Upper lobe of right lung (tissue), 1 donor: ENCODE measurements at places on chromosomes 2 and 18. TPM values are rescaled to one million over a fixed set of nuclear protein-coding genes. Genes with fewer than 3 reads are reported as not detected.

DNA sequence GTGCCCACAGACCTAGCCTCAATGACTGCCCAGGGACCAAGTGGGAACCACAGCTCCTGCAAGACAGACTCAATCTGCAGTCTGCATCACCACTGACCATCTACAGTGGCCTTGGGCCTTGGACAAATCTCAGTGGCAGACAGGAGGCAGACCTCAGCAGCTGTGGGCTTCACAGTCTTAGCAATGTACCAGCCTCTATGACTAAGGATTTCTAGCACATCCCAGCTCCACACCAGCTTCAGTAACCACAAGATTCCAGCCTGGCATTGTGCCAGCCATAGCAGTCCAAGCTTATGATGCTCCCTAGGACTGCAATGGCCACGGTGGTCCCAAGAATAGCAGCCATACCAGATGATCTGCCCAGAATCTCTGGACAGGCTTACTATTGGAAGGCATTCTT is 19.6 kb upstream of the WDR75 start:
- H3K36me3 ChIP-seq, result no peaks in the 10 kb centered on the region
- H3K4me1 ChIP-seq, result no peaks in the 10 kb centered on the region
- H3K27me3 ChIP-seq, result no peaks in the 10 kb centered on the region
- DNase-seq, result no peak

GRCh38 chr2:168961450-168962229 is 60.5 kb downstream of the G6PC2 start:
- H3K27ac ChIP-seq, result no peak overlapping the region
- no peaks in the 10 kb centered on the region for H3K36me3 ChIP-seq
- H3K4me1 ChIP-seq, result no peaks in the 10 kb centered on the region
- H3K4me3 ChIP-seq, result no peak overlapping the region
- DNase-seq, result no peak

GRCh38 chr2:173716458-173717052 is 248.6 kb downstream of the SP3 start:
- no peak overlapping the region for H3K27ac ChIP-seq
- no peaks in the 10 kb centered on the region for H3K36me3 ChIP-seq
- no peak for DNase-seq
- no peaks in the 10 kb centered on the region for H3K27me3 ChIP-seq
- H3K4me3 ChIP-seq, result no peak overlapping the region

DNA sequence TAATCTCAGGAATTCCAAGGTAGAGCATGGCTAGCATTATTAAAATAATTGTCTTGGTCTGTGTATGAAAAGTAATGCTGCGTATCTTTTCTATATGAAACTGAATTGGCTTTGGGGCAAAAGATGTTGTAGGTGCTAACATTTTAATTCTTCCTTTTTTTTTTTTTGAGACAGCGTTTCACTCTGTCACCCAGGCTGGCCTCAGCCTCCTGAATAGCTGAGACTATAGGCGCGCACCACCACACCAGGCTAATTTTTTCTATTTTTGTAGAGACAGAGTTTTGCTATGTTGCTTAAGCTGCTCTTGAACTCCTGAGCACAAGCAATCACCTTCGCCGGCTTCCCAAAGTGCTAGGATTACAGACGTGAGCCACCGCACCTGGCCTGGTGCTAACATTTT is 172.6 kb upstream of the STON1 start:
- H3K4me3 ChIP-seq, result no peak overlapping the region
- no peak overlapping the region for H3K27ac ChIP-seq
- peaks cover 28% of the 10 kb centered on the region for H3K4me1 ChIP-seq

DNA sequence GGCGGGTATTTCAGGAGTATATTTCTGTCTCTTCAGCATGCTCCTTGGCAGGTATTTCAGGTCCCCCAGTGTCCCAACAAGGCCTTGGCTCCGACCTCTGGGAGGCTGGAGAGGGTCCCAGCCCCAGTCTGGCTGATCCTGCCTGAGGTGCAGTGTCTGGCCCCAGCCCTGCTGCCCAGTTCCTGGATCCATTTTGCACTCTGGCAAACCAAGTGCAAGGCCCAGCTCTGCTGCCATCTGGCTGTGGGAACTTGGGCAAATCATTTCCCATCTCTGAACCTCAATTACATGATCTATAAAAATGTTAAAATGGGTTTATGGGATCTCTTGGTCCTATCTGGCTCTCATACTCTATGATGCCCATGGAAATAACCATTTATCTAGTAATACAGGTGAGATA is 63.6 kb downstream of the ZBTB7C start:
- H3K36me3 ChIP-seq, result no peaks in the 10 kb centered on the region
- peaks cover 6% of the 10 kb centered on the region for H3K4me1 ChIP-seq
- DNase-seq, result no peak
- no peak overlapping the region for H3K4me3 ChIP-seq

DNA sequence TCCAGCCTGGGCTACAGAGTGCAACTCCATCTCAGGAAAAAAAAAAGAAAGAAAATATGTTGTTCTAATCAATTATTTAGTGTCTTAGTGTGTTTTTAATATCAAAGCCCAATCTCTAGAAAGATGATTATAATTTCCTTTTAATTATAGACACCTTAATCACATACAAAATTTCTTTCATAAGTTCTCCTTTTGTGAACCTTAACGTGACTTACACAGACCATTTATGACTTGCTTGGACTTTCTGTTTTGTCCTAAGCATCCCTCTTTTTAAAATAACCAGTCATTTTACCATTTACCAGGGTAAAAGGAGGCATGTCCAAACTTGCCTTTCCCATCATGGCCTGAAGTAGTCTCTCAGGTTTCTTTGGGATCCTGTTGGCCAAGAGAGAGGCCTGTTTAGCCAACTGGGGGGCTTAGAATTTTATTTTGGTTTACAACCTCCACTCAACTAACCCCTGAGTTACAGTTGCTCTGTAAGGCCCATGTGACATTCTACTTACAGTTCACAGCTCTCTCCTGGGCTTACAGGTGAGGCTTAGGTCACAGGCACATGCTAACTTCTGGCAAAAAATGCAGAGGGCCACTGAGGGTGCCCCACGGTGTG is 23.9 kb upstream of the GPR155 start:
- H3K27ac ChIP-seq, result no peak overlapping the region
- no peaks in the 10 kb centered on the region for H3K4me1 ChIP-seq
- no peaks in the 10 kb centered on the region for H3K27me3 ChIP-seq
- H3K4me3 ChIP-seq, result no peak overlapping the region
- H3K36me3 ChIP-seq, result no peaks in the 10 kb centered on the region

DNA sequence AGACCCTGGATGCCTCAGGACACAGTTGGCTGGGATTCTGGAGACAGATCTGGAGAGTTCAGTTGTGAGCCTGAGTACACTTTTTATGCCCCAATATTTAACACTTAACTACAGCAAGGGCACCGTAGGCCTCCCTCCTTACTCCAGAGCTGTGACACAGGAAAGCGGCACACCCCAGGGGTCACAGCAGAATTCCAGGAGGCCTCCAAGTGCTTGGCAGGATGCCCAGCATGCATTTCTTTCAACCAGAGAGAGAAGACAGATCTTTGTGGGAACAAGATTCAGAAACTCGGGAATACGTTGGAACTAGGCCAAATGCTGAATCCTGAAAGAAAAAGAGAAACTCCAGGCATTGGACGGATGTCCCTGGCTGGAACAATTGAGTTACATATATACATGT is 199.2 kb upstream of the NT5C1B start:
- no peaks in the 10 kb centered on the region for H3K4me1 ChIP-seq
- H3K4me3 ChIP-seq, result no peak overlapping the region
- H3K36me3 ChIP-seq, result no peaks in the 10 kb centered on the region
- no peaks in the 10 kb centered on the region for H3K27me3 ChIP-seq
- no peak overlapping the region for H3K27ac ChIP-seq

DNA sequence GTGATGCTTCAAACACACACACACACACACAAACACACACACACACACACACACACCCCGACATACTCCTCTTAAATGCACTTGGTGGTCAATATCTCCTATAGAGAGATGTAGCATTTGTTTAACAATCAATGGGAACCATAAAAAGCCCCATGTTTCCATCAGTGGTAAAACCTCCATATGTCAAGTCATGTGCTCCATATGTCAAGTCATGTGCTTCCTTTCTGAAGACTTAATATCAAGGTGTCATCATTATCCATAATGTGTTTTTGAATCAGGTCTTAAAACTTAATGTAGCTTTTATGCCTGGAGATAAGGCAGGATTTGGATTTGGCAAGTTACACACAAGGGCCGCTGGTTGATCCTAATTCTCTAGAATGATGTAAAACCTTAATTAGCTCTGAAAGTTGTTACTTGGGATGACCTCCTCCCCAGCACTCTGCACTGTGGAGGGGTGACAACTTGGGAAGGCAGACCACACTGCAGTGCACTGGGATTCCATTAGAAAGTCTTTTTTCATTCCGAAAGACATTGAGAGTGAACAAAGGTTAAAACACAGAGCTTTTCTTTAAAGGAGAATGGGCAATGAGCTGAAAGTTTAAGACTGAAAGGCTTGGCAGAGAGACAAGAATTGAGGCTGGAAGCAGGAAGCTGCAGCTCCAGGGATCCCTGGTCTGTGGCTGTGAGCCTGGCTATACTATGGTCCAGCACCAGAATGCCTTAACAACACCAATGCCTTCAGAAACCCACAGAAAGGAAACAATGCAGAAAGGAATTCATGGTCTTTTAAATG is 26.4 kb downstream of the ALK start:
- no peaks in the 10 kb centered on the region for H3K4me1 ChIP-seq
- no peak overlapping the region for H3K27ac ChIP-seq
- no peaks in the 10 kb centered on the region for H3K36me3 ChIP-seq
- DNase-seq, result no peak

GRCh38 chr2:73069041-73069854 is 2.3 kb downstream of the SFXN5 start:
- H3K27me3 ChIP-seq, result no peaks in the 10 kb centered on the region
- H3K27ac ChIP-seq, result no peak overlapping the region
- no peaks in the 10 kb centered on the region for H3K36me3 ChIP-seq
- H3K4me1 ChIP-seq, result peaks cover 22% of the 10 kb centered on the region
- DNase-seq, result no peak

GRCh38 chr2:58497168-58497567 is 256.0 kb upstream of the FANCL start:
- H3K4me1 ChIP-seq, result no peaks in the 10 kb centered on the region
- DNase-seq, result no peak
- no peak overlapping the region for H3K27ac ChIP-seq
- no peak overlapping the region for H3K4me3 ChIP-seq
- H3K36me3 ChIP-seq, result no peaks in the 10 kb centered on the region

The KYNU gene
- total RNA-seq, result 34.5 TPM

The PID1 gene
- 51.4 TPM for total RNA-seq
